ENCODE measurements at places on chromosomes 4 and X.
A peak's percentile ranks its signal among the peaks of the same experiment; 100 is the strongest.

DNA sequence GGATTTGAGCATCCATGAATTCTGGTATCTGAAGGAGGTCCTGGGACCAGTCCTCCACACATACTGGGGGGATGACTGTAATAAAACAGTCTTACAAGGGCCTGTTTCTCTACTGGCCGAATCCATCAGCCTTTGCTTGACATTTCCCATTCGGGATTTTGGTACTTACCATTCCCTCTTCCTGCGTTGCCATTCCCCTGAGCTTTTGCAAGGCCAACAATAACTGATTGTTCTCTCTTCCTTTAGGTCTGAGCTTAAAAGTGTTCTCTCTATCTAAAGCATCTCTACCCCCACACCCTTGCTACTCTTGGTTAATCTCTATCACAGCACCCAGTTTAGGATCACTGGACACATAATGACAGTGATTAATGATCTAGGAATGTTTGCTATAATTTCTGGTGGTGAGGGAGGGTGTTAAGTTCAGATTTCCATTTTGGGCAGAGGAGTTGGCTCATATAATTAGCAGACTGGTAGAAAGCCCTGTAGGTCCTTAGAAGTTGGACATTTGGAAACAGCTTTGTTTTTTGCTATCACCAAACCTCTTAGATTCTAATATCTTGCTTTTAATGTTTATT is 29.4 kb downstream of the TMA16 start:
- DNase-seq, result no peak

DNA sequence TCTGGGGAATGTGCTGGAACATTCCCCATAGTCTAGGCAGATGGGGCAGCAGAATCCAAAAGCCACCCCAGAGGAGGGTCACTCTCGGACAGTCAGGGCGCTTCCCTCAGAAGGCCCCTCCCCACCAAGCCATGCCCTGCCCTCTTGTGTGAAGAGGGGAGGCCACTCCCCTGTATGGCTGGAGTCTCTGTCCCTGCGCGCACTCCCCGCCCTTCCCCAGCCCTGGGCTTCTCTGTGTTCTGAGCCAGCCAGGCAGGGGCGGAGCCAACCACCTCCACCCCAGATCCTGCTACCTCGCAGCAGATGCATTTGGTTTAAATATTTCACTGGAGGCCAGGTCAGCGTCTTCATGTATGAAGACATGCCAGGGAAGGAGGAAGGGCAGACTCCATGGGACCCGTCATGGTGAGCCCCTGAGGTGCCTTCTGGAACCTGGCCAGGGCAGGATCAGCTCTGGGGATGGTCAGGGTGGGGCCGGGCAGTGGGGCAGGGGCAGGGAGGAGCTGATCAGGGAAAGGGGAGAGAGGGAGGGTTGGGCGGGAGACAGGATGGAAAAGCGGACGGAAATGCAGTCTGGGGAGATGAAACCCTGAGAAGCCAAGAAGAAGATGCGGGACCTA is 107.3 kb downstream of the ADRA2C start:
- DNase-seq, result no peak

DNA sequence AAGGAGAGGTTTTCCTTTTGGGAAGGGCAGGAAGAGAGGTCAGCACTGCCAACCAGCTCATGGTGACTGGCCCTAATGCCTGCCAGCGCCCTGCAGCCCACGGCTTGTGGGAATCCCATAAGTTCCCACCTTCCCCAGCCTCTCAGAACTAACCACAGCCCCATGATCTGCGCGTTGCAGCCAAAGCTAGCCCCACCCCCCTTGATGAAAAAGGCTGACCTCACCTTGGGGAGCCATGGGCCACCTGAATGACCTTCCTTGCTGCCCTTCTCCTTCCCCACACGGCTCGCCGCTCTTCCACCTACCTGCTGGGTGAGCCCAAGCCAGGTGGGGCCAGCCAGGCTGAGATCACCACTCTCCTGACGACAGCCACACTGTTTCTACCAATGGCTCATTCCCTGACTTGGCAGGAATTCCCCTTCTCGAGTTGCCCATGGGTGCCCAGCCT is 3.9 kb upstream of the ELF4 start:
- DNase-seq, result no peak

DNA sequence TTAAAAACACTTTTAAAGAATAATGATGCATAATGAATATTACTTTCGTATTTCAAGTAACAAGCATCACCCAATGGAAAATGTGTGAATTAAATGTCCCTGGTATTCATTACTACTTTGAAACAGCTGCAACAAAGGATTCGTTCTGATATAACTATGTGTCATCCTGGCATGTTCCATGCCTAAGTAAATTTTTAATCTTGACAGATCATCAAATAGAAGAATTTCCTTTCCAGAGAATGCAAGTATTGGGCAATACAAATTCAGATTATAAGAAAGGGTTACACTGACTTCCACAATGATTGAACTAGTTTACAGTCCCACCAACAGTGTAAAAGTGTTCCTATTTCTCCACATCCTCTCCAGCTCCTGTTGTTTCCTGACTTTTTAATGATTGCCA is 105.3 kb downstream of the SPCS3 start:
- DNase-seq, result no peak

- DNase-seq, result no peak
These were observed 206.4 kb upstream of the SPRY1 start for GRCh38 chr4:123190176-123190575.

DNA sequence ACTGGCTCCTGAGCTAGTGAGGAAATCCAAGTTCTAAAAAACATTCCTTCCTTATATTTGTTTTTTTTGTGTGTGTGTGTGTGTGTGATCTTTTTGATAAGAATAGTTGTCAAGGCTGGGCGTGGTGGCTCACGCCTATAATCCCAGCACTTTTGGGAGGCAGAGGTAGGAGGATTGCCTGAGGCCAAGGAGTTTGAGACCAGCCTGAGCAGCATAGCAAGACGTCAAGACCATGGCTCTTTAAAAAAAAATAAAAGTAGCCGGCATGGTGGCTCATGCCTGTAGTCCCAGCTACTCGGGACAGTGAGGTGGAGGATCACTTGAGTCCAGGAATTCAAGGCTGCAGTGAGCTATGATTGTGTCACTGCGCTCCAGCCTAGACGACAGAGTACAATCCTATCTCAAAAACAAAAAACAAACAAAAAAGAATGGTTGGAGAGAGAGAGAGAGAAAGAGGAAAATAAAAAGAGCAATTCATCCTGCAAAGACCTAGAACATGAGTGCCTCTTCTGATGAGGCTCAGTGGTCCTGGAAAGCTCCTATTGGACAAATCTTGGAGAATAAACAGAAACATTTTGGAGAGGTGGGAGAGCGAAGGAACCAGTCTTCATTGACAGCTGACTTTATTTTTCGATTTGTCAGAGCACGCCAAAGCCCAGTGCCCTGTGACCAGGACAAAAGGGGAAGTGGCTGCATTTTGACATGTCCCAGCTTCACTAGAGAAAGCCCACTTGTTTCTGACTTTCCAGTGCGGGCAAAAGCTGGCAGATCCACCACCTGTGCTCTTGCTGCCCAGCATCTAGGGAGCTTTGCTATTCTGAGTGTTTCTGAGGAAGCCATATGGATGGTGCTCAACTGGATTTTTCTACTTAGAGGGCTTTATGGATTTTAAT is 244.7 kb downstream of the PALLD start:
- DNase-seq, result no peak

GRCh38 chr4:122045533-122045932 is 93.7 kb upstream of the TRPC3 start:
- peak; percentile 26 for DNase-seq

DNA sequence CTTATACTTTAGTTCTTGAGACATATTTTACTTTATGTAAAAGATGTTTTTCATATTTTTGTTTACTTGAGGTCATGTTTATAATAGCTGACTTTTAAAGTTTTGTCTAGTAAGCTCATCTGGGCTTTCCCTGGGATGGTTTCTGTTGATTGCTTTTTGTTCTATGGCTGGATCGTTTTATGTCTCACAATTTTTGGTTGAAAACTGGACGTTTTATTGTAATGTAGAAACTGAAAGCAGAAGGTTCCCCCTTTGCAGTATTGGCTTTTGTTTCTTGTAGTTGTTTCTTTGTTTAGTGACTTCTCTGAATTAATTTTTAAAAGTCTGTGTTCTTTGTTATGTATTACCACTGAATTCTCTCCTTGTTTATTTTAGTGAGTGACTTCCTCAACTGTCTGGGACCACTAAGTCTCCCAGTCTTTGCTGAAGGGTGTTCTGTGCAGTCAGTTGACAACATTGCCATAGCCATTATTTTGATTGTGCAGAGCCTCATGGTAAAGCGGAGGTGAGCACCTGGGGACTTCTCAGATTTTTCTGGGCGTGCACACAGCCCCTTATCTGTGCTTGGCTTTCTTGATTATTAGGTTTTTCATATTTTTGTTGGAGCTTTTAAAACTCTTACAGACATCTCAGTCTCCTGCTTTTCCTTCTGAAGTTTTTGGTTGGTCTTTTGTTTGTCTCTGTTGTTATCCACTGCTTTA is 31.0 kb downstream of the KDM6A start:
- DNase-seq, result no peak

GRCh38 chrX:9646471-9647224 is 119.0 kb downstream of the GPR143 start:
- no peak for DNase-seq

GRCh38 chrX:70324326-70324725 is 34.4 kb downstream of the KIF4A start:
- DNase-seq, result no peak

DNA sequence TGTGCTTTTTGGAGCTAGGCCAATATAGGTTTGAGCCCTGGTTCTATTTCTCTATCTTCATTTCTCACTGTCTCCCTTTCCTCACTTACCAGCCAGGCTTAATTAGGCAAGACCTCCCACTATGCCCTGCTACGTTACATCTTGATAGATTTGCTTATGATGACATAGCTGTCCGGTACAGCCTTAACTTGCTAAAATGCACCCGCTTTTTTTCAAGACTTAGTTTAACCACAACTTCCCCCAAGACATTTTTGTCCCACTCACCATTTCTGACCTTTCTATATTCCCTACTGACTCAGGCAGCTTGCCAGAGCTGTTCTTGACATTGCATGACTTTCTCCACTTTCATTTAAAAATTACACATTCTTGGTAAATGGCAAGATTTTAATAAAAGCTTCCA is 152.6 kb downstream of the MID1 start:
- no peak for DNase-seq

DNA sequence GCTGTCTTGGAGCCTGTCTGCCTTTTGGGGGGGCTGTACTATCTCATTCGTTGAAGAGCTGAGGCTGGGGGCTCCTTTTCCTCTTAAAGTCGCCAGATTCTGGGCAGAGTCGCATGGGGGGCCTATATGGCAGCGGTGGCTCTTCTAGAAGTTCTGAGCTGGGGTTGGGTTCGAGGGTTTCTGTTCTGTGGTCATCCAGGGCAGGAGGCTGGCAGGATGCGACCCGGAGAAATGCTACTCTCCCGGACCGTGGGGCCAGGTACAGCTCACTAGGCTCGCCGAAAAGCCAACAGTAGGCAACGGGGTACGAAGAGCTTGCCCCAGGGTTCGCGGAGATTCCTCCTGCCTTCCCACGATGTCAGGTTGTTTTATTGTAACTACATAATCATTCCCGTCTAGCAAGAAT is 1.9 kb upstream of the CITED1 start:
- no peak for DNase-seq

GRCh38 chr4:28451346-28451745 is 1590.7 kb downstream of the STIM2 start:
- no peak for DNase-seq

Measured in NCI-H2107 (cell line).